ENCODE measurements at places on chromosomes 5 and 9.

- no peak overlapping the region for H3K27ac ChIP-seq
- DNase-seq = no peak
- no peaks in the 10 kb centered on the region for H3K27me3 ChIP-seq
- peaks cover 4% of the 10 kb centered on the region for H3K4me1 ChIP-seq
Observed at GRCh38 chr5:13328316-13328715, 616.2 kb downstream of the DNAH5 start.

- H3K4me1 ChIP-seq = peaks cover 28% of the 10 kb centered on the region
- DNase-seq = no peak
- no peak overlapping the region for H3K4me3 ChIP-seq
- H3K27me3 ChIP-seq = no peaks in the 10 kb centered on the region
Observed at GRCh38 chr5:142938266-142938880, 168.2 kb downstream of the ARHGAP26 start.

- no peak overlapping the region for H3K4me3 ChIP-seq
- peaks cover 5% of the 10 kb centered on the region for H3K27me3 ChIP-seq
- H3K4me1 ChIP-seq = no peaks in the 10 kb centered on the region
- peaks cover 24% of the 10 kb centered on the region for H3K36me3 ChIP-seq
Observed at GRCh38 chr5:127886-128285, 35.9 kb downstream of the PLEKHG4B start.

DNA sequence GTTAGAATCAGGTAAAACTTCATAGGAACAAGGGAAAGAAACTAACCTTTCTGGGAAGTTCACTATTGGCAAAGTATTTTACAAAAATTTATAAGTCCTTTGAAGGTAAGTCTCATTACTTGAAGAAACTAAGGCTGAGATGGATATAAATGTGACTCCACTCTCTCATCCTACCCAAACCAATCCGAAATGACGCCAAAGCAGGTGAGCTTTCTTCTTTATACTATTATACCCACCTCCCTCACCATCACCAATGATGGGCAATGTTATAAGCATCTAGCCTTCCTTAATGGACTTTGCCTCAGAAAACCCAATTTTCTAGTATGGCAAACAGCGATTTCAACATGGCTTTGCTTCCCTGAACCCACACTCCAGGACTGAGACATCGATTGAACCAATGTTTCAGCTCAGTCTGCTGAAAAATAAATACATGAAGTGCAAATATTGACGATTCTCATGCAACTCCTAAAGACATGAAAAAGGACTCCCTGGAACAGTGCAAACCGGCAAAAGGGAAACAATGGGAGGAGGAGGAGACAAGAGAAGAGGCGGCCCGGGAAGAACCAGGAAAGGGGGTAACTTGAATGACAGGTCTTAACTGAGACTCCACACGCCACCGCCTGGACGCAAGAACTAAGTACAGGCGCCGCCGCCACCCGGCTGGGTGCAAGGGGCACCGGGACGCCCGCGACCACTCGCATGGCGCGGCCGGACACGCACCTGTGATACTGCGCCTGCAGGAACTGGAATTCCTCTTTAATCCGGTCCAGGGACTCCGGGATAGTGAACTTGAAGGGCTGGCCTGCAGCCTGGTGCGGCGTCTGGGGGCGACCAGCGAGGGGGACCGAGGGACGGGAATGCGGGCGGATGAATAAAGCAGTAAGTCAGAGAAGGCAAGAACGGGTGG is 2.5 kb downstream of the TLE1 start:
- H3K4me1 ChIP-seq = peaks cover 17% of the 10 kb centered on the region
- DNase-seq = peak; percentile 89
- peaks cover 19% of the 10 kb centered on the region for H3K27me3 ChIP-seq
- H3K4me3 ChIP-seq = no peak overlapping the region
- H3K36me3 ChIP-seq = no peaks in the 10 kb centered on the region
- no peak overlapping the region for H3K27ac ChIP-seq

DNA sequence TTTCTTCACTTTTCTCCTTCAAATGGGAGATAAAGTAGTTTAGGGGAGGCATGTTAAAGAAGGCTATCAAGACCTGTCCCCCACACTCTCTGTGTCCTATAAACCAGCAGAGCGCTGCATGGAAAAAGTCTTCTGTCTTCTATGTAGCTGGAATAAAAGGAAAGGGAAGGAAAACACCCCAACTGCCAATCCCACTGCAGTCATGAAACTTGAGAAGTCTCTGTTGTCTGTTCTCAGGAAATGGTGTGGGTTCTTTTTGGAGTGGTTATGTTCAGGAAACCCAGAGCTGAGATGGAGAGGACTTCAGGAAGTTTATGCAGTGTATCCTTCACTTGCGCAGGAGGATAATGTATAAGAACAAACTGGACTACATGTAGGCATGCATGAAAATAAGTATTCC is 274.3 kb downstream of the GAS1 start:
- H3K36me3 ChIP-seq = no peaks in the 10 kb centered on the region
- no peaks in the 10 kb centered on the region for H3K4me1 ChIP-seq
- H3K4me3 ChIP-seq = no peak overlapping the region
- no peak overlapping the region for H3K27ac ChIP-seq
- H3K27me3 ChIP-seq = peaks cover 2% of the 10 kb centered on the region
- DNase-seq = no peak

GRCh38 chr5:78326930-78327329 is 32.4 kb upstream of the AP3B1 start:
- H3K4me3 ChIP-seq = no peak overlapping the region
- H3K27ac ChIP-seq = no peak overlapping the region
- H3K4me1 ChIP-seq = no peaks in the 10 kb centered on the region
- H3K36me3 ChIP-seq = no peaks in the 10 kb centered on the region
- no peaks in the 10 kb centered on the region for H3K27me3 ChIP-seq
- DNase-seq = no peak

DNA sequence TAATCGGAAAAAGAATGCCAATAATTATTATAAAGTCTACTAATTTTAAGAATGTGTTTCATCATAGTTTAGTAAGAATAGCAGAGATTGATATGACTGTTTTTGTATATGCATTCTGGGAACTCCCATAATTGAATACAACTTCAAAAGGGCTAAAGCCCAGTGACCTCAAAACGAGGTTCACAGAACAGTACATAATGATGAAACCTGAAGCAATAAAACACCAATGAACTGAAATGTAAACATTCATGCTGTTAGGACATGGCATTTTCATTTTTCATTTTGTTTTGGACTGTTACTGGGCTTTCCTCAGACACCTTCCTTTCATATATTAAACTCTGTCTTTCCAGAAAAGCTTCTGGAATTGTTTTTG is 684 bp upstream of the JMY start:
- H3K4me3 ChIP-seq = peak overlapping the region; percentile 97
- H3K27ac ChIP-seq = peak overlapping the region; percentile 97
- H3K36me3 ChIP-seq = no peaks in the 10 kb centered on the region
- H3K27me3 ChIP-seq = peaks cover 14% of the 10 kb centered on the region

DNA sequence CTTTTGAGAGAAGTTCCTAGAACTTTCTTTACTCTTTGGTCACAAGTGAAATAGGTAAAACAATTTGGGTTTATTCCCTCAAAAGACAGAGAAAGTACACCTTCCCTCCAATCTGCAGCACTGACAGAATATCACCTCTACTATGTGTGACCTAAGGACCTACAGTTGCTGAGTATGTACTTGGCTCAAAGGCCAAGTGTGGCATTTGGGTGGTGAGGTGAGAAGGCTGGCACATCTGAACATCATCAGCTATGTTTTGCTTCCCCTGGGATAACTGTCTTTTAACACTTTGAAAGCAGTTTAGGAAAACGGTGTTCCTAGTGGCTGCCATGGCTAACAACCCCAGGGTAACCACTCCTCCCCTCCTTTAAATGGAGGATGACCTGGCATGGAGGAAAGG is 17.6 kb downstream of the MIER3 start:
- H3K4me3 ChIP-seq = no peak overlapping the region
- no peak overlapping the region for H3K27ac ChIP-seq
- H3K4me1 ChIP-seq = no peaks in the 10 kb centered on the region
- no peaks in the 10 kb centered on the region for H3K36me3 ChIP-seq
- no peak for DNase-seq
- no peaks in the 10 kb centered on the region for H3K27me3 ChIP-seq

- peaks cover 2% of the 10 kb centered on the region for H3K4me1 ChIP-seq
- no peak overlapping the region for H3K27ac ChIP-seq
- no peak overlapping the region for H3K4me3 ChIP-seq
- no peaks in the 10 kb centered on the region for H3K36me3 ChIP-seq
- DNase-seq = no peak
Observed at GRCh38 chr9:124809211-124809610, 32.3 kb downstream of the OLFML2A start.

DNA sequence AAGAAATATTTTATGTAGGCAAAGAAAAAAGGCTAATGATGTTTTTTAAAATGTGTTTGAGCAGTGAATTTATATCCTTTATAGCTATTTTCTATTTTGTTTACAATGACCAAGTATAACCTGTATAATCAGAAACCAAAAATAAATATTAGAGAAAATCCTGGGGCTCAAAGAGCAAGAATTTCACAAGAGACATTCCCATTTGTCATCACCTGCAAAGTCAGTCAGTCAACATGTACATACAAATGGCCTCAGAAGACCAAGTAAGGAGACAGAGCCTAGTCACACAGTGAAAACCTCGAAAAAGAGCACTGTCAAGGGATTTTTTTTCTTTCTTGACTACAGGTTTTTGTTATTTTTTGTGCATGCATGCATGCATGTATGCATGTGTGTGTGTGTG is 231.4 kb downstream of the GLIS3 start:
- no peak overlapping the region for H3K27ac ChIP-seq
- peaks cover 9% of the 10 kb centered on the region for H3K4me1 ChIP-seq
- no peaks in the 10 kb centered on the region for H3K27me3 ChIP-seq
- H3K4me3 ChIP-seq = no peak overlapping the region
- DNase-seq = no peak
- H3K36me3 ChIP-seq = no peaks in the 10 kb centered on the region

- peak overlapping the region; percentile 71 for H3K27ac ChIP-seq
- H3K36me3 ChIP-seq = peaks cover 17% of the 10 kb centered on the region
- no peak overlapping the region for H3K4me3 ChIP-seq
- no peak for DNase-seq
Observed at GRCh38 chr9:131660466-131661405, 79.1 kb downstream of the RAPGEF1 start.

GRCh38 chr5:135242866-135243555 is 156.0 kb downstream of the MACROH2A1 start:
- H3K27me3 ChIP-seq = peaks cover 6% of the 10 kb centered on the region
- H3K4me3 ChIP-seq = no peak overlapping the region
- H3K4me1 ChIP-seq = peaks cover 10% of the 10 kb centered on the region
- no peak for DNase-seq
- no peak overlapping the region for H3K27ac ChIP-seq

GRCh38 chr5:131671409-131671808 is 36.4 kb upstream of the RAPGEF6 start:
- no peak overlapping the region for H3K4me3 ChIP-seq
- H3K27me3 ChIP-seq = no peaks in the 10 kb centered on the region
- peaks cover 5% of the 10 kb centered on the region for H3K36me3 ChIP-seq
- no peak overlapping the region for H3K27ac ChIP-seq

GRCh38 chr5:172640139-172640538 is 924 bp upstream of the NEURL1B start:
- H3K4me1 ChIP-seq = peaks cover 8% of the 10 kb centered on the region
- H3K36me3 ChIP-seq = no peaks in the 10 kb centered on the region
- no peak overlapping the region for H3K27ac ChIP-seq
- peaks cover 13% of the 10 kb centered on the region for H3K27me3 ChIP-seq
- no peak for DNase-seq

GRCh38 chr5:112883192-112883591 is 22.1 kb downstream of the SRP19 start:
- H3K27ac ChIP-seq = no peak overlapping the region
- no peaks in the 10 kb centered on the region for H3K4me1 ChIP-seq
- H3K36me3 ChIP-seq = no peaks in the 10 kb centered on the region
- H3K27me3 ChIP-seq = no peaks in the 10 kb centered on the region
- no peak for DNase-seq

DNA sequence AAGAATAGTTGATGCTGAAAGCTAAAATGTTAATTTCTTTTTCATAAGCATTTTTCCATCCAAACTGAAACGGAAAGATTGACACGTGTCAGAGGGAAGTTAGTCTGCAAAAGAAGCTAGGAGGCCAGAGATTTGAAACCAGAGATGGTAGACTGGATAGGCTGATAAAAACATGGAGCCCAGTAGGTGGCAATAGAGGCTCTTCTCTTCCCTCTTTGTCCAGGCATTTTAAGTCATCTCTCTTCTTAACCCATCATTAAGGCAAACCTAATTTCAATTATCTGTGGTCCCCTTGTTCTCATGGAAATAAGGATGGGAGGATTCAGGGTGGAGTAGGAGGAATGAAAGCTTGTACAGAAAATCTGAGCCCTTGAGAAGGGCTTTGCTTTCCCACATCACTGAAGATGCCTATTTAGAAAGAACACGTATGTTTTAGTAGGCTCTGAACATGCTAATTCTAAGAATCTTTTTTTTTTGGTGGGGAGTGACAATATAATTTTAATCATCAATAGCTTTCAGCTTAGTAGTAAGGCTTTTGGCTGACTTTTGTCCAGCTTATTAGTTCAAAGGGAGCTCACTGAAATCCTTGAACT is 66.6 kb downstream of the ZNF474 start:
- DNase-seq = no peak
- no peaks in the 10 kb centered on the region for H3K36me3 ChIP-seq
- no peak overlapping the region for H3K4me3 ChIP-seq
- no peak overlapping the region for H3K27ac ChIP-seq

- H3K4me1 ChIP-seq = no peaks in the 10 kb centered on the region
- no peaks in the 10 kb centered on the region for H3K36me3 ChIP-seq
- no peak for DNase-seq
- H3K27ac ChIP-seq = no peak overlapping the region
- no peaks in the 10 kb centered on the region for H3K27me3 ChIP-seq
Observed at GRCh38 chr5:69329905-69330489, 2.6 kb downstream of the CCDC125 start.

DNA sequence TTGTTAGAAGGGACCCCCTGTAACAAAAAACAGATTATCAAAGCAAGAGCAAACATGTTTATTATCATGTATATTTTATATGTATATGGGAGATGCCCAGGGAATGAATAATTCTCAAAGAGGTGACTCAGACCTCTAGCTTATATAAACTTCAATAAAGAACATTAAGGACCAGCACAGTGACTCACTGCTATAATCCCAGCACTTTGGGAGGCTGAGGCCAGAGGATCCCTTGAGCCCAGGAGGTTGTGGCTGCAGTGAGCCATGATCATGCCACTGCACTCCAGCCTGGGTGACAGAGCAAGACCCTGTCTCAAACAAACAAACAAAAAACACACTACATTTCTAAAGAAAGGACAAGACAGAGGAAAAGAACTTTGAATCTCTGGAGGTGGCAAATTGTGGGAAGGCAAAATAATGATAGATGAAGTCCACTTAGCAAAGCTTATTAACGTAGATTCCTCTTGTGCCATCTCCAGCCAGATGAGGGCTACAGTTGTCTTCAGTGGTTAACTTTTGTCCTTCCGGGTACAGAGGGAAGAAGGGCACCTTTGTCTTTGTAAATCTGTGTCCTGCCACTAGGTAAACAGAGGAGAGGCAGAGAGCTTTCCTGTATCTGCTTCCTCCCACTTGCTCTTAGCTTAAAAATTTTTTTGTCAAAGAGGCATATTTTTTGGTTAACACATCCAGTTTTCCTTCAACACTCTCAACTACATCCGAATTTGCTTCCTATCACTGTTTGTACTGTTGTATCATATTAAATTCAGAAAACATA is 7.5 kb upstream of the RFK start:
- H3K36me3 ChIP-seq = no peaks in the 10 kb centered on the region
- no peak for DNase-seq
- H3K4me1 ChIP-seq = no peaks in the 10 kb centered on the region

Measured in glutamatergic neuron (in vitro differentiated cells).